ENCODE measurements at places on chromosomes 2 and 18. TPM values are rescaled to one million over a fixed set of nuclear protein-coding genes. Genes with fewer than 3 reads are reported as not detected.

The TMEM198 gene
- 5.9 TPM for total RNA-seq

The TUBA3E gene
- not detected for total RNA-seq

The PUS10 gene
- 2.4 TPM for total RNA-seq

DNA sequence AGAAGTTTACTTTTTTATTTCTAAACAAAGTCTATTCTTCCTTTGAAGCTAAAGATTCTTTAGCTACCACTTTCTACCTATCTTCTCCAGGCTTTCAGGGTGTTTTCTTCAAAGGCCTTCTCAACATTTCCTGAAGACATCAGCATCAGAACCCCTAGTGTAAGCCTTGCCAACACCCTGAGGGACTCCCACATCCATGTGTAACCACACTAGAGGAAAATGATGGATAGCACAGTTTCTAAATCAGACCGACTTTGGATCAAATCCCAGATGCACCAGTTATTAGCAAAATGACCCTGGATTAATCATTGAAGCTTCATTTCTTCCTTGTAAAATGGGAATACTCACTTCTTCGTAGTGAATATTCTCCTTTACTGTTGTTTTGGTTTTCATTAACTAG lies 4.7 kb upstream of the TTN start:
- DNase-seq = no peak

DNA sequence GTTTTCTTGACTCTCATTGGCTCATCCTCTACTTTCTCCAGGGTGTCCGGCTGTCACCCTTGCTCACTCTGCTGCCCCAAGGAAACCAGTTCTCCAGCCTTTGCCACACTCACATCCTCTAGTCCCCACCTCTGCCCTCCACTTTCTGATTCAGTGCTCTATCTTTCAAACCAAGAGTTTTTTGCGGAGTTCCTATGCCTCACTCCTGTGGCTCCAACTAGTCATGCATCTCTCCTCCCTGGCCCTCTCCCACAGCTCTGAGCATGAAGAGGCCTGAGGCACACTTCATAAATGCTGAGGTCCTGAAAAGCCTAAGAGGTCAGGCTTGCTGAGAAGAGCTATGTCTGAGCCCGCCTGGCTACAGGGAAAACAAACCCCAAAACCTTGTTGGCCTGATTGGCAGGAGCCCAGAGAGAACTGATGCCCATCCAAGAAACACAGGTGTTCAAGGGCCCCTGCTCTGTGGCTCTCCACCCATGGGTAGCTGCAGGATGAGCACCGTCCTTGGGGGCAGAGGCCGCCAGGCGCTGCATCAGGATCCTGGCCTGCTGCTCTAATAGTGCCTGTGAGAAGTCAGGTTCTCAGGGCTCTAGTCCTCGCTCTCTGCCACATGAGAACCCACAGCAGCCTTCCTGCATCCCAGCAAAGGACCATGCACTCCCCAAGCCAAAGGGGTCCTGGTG lies 42.1 kb downstream of the HS1BP3 start:
- no peak for DNase-seq

- no peak for DNase-seq
Observed at GRCh38 chr2:20207051-20207450, 17.9 kb downstream of the SDC1 start.

DNA sequence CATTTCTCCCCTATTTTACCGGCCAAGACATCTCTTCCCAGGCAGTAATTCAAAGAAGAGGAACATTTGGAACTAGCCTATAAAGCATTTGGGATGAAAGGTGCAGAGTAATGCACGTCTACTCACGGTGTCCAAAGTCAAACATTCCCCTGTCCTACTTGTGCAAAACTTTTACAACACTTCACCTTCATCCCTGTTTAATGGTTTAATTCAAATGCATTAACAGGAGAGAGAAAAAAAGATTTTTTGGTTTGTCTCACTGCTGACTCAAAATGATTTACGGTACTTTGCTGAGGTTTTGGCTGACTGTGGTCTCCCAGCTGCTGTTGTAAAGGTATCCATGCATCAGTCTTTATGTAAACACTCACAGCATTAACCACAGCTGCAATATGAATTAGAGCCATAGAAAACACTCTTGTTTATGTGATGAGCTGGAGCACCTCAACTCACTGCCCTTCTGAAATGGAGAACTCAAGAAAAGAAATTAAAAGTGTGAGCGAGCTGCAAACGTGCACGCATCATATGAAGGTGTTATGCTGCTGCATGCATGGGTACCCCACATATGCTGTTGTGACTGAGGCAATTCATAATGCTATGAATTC lies 220.5 kb downstream of the PIEZO2 start:
- peak; percentile 71 for DNase-seq

GRCh38 chr2:7018767-7019166 lies 101.6 kb downstream of the RNF144A start:
- DNase-seq = no peak

- DNase-seq = no peak
Observed at GRCh38 chr18:76977684-76978232, 154.8 kb downstream of the MBP start.

- no peak for DNase-seq
Observed at GRCh38 chr18:59469463-59470180, 110.6 kb upstream of the LMAN1 start.

GRCh38 chr2:102187496-102188150 lies 800 bp downstream of the IL1RL2 start:
- no peak for DNase-seq

- peak; percentile 45 for DNase-seq
Observed at GRCh38 chr18:42045346-42045745, 90.3 kb downstream of the PIK3C3 start.
